ENCODE measurements at places on chromosomes 7 and 10.

DNA sequence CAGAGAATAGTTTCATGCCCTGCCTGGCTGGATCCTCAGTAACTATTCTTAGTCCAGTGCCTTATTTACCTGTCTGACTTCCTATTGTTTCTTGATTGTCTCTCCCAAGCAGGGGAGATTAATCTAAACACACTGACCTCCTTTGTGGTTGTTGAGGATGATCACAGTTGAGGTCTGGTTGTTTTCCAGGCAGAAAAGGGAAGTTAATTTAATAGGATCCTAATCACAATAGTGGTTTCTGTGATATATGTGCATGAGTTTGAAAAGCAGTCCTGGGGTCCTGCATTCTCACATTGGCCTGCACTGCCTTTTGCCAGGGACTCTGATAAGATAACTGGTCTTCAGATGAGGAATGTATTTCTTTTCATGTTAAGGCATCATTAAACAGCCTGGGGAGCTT, 130.1 kb downstream of the SND1 start:
- DNase-seq, result no peak

DNA sequence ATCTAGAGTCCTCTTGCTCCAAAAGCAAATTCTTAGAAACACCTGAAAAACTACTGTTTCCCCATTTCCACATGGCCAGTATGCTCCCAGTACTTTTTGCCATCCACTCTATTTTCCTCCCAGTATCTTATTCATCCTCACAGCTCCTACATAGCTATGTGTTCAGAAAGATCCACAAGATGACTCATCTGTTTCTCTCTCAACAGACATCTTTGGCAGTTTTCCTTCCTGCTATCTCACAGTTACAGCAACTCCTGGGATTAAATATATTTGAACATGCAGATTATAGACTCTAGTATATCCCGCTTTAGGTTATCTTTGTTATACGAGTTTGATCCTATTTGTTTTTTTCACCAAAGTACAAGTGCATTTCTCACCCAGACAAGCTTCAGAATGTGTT, 675.6 kb upstream of the POT1 start:
- DNase-seq, result no peak

DNA sequence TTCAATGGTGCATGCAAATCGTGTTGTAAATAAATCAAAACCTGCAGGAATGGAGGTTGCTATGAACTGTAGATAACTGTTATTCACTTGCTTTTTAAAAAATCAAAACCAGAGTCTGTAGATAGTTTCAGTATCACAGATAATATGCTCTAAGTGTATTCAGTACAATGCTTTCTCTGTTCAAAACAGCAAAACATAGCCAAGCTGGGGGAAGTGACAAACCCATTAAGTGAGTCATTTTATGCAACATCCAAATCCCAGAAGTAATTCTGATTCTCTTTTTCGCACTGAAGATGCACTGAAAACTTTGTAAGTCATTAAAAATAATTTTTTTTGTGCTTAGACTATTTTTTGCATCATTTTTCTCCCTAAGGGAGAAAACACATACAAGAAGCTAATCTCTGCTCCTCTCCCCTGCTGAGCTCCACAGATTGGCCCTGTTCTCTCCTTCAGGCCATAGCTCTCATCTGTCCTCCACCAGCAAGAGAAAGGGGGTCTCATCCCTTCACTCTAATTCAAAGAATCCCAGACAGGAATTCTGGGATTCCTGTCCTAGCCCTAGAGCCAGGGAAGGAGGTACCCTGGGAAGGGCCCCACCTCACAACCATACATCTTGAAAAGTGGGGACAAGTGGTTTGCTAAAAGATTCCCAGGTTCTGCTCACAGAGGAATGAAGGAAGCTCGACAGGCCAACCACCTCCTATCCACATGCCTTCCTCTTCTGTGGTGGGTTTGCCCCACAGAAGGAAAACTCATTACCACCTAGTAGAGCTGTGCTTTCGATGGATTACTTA, 4.9 kb downstream of the PRTFDC1 start:
- DNase-seq, result no peak

DNA sequence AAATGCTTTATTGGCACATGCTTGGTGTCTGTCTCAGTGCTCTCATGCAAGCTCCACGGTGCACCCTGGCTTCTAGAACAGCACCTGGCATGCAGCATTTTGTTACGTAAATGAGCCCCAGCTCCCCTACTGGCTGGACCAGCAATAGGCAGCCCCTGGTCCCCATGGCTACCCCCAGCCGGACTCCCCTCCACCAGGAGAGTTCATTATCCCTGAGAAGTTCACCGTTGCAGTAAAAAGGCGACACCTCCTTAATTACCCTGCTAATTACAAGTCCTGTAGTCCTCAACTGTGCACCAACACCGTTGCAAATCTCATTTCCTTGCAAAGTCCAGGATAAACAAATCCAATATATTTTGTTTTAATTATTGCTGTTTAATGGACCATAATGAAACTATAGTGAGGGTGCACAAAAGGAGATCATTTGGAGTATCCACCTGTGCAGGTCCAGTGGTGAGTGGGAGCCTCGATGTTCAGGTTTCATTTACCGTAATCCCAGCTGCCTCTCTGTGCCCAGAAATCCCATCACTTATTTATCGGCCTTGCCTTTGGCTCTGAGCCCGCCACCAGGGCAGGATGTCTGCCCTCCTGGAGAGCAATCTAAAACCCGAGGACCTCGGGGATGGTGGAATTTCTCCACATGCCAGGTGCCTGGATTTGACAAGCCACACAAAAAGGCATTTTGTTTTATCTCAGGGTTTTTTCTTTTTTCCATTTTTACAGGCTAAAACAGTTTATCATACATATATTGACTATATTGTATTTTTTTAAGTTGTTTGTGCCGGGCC, 12.8 kb upstream of the DRGX start:
- DNase-seq, result no peak

DNA sequence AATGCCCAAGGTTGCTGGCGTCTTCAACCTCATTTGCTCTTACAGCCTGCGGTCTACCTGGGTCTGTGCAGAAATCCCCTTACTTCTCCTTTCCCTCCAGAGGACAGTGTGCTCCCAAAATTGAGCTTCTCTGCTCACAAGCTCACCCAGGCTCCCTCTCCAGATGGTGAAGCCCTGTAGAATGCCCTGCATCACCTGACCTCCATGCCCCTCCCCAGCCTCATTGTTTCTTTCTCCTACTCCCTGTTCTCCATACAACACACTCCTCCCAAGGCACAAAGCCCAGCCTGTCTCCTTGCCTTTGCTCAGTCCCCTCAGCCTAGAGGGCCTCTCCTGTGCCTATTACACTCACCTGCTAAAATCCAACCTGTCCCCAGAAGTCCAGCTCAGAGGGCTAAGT, 3.5 kb downstream of the CRHR2 start:
- DNase-seq, result no peak

DNA sequence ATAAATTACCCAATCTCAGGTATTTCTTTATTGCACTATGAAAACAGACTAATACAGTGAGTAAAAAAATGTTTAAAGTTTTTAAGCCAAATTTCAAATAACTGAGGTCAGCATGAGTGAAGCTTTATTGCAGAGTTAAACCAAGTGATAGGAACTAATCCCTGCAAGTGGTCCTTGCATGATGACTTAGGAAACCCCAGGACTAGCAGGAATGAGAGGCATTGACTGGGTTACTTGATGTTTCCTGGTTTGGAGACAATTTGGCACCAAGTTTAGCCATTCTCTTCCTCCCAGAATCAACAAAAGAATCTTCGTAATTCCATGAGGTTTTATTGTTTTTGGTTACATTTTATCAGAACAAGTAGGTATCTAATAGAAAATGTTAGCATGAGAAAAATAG, 194.2 kb downstream of the BICC1 start:
- DNase-seq, result no peak

DNA sequence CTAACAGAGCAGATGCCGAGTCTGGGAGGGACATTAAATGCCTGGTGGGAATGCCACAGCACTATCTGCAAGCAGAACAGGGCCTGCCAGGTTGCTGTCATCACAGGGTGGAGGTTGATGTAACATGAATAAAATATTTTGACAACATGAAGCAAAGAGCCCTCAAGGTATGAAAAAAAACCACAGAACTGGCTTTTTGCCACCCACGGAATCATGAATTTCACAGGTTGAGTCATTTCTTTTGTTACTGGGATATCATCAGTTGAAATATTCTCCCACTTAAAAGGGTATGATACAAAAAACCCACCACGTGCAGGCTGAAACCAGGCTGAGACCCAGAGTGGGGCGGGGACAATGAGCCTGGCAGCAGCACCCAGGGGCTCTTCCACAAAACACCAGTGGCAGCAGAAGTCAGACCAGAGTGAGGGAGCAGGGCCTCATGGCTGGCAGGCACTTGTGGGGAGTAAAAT, 220.1 kb downstream of the TNS3 start:
- DNase-seq, result no peak

DNA sequence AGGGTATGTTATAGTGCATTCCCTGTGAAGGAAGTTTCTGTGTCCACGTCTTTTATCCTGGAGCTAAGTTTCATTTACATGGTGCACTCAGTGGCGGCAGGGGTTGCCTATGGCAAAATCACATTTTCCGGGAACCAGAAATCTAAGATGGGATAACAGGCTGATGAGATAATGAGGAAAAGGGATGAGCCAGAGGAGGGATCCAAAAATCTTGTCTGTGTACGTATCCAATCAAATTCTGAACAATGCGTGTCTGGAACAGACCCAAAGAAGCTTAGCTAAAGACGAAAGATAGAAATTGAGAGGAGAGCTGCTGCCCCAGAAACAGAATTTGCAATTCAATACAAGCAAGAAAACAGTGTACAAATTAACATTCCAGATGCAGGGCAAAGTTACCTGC, 16.1 kb downstream of the LANCL2 start:
- no peak for DNase-seq

- DNase-seq, result no peak
Observed at GRCh38 chr10:44862924-44863323, 48.2 kb upstream of the TMEM72 start.

- DNase-seq, result no peak
Observed at GRCh38 chr7:27670676-27671075, 8.0 kb upstream of the HIBADH start.

DNA sequence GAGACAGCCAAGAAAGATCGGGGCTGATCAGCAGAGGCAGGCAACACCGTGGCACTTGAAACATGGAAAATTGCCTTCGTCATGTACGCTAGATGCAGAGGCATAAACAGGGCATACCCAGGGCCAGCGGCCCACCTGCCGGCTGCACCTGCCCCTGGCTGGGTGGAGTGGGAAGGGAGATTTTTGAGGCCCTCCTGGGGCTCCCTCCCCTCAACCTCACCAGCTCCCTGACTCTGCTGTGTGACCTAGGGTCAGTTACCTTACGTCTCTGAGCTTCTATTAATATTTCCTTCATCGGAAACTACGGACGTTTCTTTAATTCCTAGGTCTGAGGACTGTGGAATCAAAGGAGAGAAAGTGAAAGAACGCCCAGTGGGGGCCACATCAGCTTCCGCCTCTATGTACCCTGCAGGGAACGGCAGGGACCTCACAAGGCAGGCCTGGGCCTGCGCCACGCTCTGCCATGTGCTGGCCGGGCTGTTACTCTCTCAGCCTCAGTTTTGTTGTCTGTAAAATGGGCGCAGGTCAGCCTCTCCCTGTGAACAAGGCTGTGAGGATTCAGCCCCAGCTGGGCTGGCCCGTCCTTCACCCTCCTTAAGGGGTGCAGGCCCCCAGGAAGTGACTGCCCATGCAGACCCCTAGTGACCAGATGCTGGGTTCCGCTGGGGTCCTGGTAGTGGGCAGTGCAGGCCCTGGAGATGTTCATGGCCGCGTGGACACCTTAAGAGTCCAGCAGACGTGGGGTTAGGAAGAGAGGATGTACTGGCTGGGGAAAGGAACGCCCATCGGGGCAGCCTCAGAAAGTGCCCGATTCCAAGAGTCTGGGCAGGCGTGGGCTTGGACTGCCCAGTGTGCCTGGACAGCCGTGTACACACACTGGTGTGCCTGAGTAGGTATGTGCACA, 22.7 kb downstream of the ELFN1 start:
- DNase-seq, result no peak

- no peak for DNase-seq
Observed at GRCh38 chr7:111424768-111425167, 137.5 kb downstream of the IMMP2L start.

GRCh38 chr10:52463826-52464225, 149.7 kb downstream of the DKK1 start:
- DNase-seq, result no peak

DNA sequence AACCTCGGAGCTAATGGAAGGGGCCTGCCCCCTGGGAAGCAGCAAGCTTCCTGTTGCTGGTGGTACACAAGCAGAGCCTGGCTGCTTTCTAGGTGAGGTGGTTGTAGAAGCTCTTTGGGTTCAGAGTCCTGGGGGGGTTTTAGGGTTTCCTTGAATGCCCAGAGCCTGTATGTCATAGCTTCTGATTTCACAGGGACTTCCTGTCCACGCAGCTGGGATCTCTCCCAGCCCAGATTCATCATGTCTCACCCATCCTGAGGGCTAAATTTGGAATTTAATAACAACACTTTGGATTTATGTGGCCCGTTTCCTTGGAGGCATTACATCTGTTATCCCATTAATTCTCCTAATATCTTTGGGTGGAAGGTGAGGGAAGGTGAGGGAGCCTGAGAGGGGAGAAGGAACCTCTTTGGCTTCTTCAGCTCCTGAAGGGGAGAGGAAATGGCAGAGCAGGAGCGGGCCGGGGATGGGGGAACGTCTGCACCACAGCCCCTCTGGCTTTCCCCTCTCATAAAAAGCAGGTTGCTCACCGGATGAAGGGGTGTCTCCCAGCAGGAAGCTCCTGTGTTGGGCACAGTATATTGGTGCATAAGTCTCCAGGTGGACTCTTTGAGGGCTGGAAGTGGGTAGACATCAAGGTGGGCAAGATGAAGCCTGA, 19.7 kb downstream of the RPS24 start:
- DNase-seq, result no peak

DNA sequence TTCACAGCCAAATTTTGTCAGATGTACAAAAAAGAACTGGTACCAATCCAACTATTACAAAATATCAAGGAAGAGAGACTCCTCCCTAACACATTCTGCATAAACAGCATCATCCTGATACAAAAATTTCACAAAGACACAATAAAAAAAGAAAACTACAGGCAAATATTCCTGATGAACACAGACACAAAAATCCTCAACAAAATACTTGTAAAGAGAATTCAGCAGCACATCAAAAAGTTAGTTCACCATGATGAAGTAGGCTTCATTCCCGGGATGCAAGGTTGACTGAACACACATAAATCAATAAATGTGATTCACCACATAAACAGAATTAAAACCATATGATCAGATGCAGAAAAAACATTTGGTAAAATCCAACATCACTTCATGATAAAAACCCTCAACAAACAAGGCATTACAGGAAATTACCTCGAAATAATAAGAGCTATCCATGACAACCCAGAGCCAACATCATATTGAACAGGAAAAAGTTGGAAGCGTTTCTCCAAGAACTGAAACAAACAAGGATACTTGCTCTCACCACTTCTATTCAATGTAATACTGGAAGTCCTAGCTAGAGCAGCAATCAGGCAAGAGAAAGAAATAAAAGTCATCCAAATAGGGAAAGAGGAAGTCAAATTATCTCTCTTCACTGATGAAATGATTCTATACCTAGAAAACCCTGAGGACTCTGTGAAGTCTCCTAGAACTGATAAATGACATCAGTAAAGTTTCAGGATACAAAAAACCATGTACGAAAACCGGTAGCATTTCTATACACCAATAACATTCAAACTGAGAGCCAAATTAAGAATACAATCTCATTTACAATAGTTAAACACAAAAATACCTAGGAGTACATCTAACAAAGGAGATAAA, 223.1 kb downstream of the REEP3 start:
- DNase-seq, result no peak
